ENCODE measurements at places on chromosomes 3 and 15. TPM values are rescaled to one million over a fixed set of nuclear protein-coding genes. Genes with fewer than 3 reads are reported as not detected.
A peak's percentile ranks its signal among the peaks of the same experiment; 100 is the strongest.

DNA sequence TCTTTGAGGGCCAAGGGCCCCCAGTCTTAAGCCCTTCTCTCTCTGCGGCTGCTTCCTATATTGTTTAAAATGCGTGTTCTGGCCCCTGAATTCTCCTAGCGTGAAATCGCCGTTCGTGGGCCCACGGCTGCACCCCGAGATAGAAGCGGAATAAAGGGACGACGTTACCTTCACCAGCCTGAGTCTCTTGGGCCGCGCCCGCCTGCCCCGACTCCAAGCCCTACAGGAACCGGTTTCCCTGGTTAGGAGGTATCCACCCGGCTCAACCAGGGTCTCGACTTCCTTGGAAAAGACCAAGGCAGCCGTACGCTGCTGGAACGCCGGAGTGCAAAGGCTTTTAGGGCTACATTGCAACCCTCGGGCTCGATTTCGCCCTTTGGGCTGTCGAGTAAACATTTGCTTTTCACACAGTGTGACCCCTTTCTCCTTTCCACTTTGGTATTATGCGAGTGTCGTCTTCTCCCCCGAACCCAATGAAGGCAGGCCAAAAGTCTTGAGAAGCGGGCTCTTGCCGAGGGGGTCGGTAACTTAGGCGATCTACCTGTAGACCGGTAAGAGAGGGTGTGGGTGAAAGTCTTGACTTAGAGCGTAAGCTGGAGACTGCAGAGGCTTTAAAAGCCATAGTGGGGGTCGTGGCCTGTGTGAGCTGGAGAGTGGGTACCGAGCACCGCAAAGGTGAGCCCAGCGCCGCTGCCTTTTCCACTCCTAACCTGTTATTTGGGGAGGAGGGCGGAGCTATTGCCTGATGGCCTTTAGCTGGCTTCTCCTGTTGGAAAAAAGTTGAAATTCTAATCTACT lies 2.0 kb downstream of the TRIM71 start:
- DNase-seq, result no peak

Gene SAXO2
- total RNA-seq, result 3.2 TPM

- DNase-seq, result no peak
Measured at GRCh38 chr3:14415501-14415900, 13.1 kb downstream of the SLC6A6 start.

GRCh38 chr3:169303660-169304059 lies 359.9 kb downstream of the MECOM start:
- DNase-seq, result no peak

DNA sequence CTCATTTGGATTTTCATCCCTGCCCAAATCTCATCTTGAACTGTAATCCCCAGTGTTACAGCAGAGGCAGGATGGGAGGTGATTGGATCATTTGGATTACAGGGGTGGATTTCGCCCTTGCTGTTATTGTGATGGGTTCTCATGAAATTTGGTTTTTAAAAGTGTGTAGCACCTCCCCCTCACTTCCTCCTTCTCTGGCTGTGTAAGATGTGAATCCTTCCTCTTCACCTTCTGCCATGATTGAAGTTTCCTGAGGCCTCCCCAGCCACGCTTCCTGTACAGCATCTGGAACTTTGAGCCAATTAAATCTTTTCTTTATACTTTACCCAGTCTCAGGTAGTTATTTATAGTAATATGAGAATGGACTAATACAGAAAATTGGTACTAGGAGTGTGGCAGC lies 316.8 kb downstream of the PLCL2 start:
- no peak for DNase-seq

DNA sequence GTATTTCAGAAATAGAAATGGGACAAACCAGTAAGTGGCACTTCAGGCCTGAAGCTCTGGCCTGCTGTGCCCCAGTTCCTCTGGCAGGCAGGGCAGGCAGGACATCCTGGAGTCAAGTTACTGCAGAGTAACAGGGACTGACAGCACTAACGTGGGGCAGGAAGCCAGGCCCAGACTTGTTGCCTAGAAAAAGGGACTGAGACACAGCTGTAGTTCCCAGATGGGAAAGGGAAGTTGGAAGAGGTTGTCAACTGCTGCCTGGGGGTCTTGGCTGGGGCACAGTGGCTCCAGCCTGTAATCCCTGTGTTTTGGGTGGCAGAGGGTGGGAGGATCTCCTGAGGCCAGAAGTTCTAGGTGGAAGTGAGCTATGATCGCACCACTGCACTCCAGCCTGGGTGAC lies 171.9 kb downstream of the FMN1 start:
- DNase-seq, result peak; percentile 58

DNA sequence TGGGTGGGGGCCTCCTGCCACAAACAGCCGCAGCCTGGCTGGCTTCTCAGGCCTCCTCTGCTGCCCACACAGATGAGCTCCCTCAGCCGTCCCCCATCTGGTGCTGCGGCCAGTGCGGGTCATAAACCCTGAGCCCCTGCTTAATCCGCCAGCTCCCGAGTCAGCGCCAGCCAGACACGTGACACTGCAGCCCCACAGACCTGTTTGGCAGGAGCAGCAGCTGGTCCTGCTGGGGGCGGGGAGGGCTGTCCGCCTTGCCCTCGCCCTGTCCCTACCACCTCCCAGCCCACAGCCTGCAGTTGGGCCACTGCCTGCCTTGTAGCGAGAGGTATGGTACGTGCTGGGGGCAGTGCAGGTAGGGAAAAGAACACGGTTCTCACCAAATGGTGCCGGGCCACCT lies 86.2 kb downstream of the IQSEC1 start:
- peak; percentile 72 for DNase-seq

- no peak for DNase-seq
Measured at GRCh38 chr3:181696626-181697230, 15.0 kb upstream of the SOX2 start.

GRCh38 chr3:55352668-55353067 lies 134.4 kb downstream of the WNT5A start:
- no peak for DNase-seq

GRCh38 chr3:140316466-140316865 lies 361.4 kb upstream of the TRIM42 start:
- DNase-seq, result no peak

Gene OR5H1
- total RNA-seq, result not detected

DNA sequence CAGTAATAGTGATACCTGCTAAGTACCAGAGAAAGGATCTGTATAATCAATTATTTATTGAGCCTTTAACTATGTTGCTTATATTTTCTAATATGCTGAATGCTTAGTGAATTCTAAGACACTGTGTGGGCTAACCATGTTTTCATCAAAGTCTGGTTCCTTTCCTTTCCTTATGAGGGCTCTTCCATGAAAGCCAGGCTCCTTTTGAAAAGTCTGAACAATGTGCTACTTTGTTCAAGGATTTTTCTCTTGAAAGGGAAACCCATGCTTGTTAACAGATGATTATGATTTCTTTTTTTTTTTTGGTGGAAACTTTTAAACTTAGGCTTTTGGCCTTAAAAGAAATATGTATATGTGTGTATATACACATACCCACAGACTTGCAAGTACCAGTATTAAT lies 17.0 kb downstream of the YEATS2 start:
- DNase-seq, result no peak

Gene GRK7
- total RNA-seq, result not detected

Gene AQP9
- total RNA-seq, result 1.4 TPM

DNA sequence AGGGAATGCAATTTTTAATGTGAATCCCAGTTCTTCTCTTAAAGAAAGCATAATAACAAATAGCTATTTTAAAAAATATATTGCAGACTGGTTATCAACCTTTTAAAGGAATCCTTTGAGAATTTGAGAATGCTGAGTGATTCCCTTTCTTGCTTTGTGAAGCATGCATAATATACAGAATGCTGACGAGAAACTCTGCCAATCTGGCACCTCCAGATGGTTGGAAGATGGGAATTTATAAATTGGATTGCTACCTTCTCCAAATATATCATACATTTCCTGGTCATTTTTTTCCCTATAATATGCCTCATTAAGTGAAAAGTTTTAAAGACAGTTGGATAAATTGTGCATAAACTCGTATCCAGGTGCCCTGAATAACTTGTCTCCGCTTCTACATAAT lies 333.9 kb upstream of the ARPP21 start:
- no peak for DNase-seq

Gene GRM2
- 0.57 TPM for total RNA-seq

DNA sequence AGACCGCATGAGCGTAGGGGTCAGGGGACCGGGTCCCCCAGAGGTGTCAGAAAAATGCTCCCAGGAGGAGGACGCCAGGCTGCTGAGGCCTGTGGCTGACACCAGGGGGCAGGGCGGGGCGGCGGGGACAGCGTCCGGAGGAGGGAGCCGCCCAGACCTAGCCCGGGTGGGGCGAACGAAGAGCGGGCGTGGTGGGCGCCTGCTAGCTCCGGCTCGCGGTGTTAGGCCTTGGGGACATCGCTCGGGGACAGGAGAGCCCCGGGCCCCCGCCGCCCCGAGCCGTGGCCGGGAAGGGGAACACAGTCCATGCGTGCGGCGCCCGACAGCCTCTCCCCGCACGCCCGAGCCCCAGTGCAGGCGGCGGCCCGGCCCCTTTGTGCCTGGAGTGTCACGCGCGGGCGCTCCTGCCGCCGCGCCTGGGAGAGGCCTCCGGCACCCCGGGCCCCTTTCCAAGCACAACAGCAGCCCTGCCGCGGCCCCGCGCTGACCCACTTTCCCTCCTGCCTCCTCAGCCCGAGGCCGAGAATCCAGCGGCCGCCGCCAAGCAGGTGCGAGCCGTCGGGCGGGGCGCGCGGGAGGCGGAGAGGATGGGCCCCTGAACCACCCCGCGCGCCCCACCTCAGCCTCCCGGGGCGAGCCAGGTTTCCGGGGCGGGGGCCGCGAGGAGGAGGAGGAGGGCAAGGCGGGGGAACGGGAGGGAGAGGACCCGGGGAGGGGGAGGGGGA lies 111.0 kb upstream of the KLF13 start:
- peak; percentile 79 for DNase-seq

DNA sequence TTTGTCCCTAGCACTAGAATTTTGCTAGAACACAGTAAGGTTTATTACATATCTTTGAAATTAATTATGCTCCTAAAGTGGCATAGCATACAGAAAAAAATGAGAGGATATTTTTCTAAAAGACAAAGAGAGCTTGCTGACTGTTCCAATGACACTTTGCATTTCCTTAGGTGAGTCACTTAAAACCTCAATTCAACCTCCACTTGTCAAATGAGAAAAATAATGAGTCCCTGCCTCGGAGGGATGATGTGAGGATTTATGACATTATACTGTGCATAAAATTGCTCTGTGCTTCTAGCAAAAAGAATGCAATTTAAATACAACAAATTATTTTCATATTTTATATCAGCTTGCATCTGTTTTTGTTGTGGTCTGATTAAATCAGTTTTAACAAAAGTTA lies 1417.0 kb upstream of the ALCAM start:
- DNase-seq, result no peak

GRCh38 chr15:82768414-82769054 lies 37.3 kb downstream of the FSD2 start:
- no peak for DNase-seq
